NCI-H1092 (cell line): ENCODE measurements at places on chromosomes 16 and 17.
A peak's percentile ranks its signal among the peaks of the same experiment; 100 is the strongest.

- no peak for DNase-seq
These were observed 19.2 kb downstream of the WFDC1 start for GRCh38 chr16:84313921-84314320.

GRCh38 chr16:58462997-58463941 is 36.7 kb upstream of the NDRG4 start:
- no peak for DNase-seq

GRCh38 chr16:75580-76501 is 2.2 kb upstream of the MPG start:
- DNase-seq = no peak

DNA sequence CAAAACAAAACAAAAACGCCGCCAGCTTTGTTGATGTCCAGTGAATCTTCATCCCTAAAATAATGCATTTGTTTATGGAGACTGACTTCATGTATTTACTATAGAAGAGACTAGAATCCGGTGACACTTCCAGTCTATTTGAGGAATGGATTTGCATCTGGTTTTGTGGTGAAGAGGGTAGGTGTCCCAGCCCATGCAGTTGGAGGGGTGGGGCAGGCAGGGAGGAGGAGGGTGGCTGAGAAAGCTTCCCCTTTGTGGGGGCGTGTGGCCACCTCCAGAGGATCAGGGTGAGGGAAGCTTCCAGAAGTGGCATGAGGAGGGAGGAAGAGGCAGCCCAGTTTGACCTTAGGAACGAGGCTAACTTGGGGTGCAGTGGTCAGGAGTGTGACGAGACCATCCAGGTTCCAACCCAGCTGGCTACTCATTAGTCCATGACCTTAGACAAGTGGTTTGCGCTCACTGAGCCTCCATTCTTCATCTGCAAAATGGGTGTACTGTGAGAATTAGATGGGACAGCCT is 69.5 kb downstream of the CMIP start:
- DNase-seq = no peak

GRCh38 chr17:3529817-3530741 is 27.5 kb downstream of the TRPV3 start:
- DNase-seq = no peak

DNA sequence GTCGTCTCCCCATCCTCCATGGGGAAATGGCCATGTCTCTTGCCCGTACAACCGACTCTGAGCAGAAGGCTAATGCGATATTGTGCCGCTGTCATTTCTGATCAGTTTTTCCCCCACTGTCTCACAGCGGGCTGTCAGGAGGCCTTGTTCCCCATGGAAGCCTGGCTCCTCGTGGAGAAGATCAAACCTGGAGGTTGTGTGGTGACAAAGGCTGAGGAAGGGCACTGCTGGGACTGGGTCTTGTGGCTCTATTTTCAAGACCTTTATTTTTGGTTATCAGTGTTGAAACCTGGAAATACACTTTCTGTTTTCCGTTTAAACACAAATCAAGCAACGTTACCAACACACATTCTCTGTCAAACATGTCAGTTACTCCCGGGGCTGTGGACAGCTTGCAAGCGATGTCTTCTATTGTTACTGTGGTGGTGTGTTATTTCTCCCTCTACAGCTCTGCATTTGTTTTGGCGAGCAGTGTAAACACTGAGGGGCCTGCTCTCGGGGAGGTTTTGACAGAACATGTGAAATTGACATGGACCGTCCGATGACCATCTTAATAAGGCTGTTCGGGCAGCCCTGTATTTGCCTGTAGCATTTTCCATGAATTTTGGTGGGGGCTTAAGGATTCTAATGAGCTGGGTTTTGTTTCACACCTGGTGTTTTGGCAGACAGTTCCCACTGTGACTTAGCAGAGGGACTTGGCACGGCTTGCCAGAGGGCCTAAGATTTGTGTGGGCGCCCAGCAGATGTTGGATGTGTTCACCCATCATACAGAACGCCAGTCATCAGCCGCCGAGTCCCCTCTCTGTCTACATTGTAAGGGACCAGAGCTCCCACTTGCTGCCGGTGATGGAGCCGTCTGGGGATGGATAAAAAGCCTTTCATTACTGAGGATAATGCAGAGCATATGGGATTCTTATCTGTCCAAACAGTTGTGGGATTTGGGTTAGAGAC is 12.5 kb downstream of the RBFOX1 start:
- DNase-seq = peak; percentile 73

DNA sequence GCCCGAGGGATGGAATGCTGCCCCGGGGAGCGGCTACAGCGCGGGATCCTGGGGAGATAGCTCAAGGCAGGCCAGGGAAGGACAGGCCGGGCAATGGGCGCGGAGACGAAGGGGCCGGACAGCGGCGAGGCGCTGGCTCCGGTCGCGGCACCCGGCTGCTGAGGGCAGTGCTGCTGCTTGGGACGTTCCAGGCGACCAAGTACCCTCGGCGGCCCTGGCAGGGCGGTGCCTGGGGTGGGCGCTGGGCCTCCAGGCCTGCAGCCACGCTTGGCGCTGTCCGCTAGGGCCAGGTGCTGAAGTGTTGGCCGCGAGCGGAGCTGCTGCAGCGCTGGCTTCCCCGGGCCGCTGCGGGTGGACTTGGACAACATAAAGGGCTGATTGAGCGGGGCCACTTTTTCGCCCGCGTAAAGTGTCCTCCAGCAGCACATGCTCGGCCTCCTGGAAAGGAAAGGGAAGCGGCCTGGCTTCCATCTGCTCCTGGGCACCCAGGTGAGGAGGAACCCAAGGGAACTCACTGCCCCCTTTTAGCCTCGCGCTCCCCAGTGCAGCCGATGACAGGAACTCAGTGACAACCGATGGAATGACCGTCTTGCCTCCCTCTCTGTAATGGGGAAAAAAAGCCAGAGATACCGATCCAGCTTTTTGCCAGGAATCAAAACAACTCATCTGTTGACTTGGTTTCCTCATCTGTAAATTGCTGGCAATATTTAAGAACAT is 23.7 kb downstream of the CLEC3A start:
- DNase-seq = no peak

DNA sequence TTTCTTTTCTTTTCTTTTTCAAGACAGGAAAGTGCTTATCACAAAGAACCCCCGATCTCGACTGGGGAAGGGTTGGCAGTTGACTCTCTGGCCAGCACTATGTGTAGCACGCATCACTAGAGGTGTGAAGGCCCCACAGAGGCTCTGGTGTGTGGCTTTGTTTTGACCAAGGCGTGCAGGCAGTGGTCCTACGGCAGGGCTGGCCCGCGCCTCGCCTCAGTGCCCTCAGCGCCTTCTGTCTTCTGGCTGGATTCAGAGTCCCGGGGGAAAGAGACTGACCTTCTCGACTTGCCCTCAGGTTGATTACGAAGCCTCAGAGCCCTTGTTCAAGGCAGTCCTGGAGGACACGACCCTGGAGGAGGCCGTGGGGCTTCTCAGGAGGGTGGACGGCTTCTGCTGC is 18.7 kb downstream of the SGSH start:
- no peak for DNase-seq

DNA sequence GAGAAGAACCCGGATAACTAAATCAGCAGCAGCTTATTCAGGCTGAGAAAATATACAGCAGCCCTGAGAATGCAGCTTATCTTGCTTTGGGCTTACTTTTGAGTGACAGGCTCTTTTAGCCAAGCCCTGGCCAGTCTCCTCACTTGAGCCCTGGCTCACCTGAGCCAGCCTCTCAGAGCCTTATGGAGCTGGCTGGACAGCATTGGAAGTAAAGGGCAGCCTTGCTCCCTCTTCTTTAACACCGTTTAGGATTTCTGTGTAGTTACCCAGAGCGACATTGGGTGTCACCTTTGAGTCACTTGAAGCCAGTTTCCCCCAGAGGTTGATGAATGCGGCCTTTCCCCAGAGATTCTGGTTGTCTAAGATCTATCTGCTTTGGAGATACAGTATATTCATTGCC is 7.7 kb upstream of the NPIPB2 start:
- DNase-seq = peak; percentile 34

- DNase-seq = no peak
These were observed 24.2 kb downstream of the ELAC2 start for GRCh38 chr17:12993631-12994030.

- no peak for DNase-seq
These were observed 20.0 kb downstream of the ADAMTS18 start for GRCh38 chr16:77414752-77415231.

GRCh38 chr16:993731-994130 is 12.2 kb downstream of the SOX8 start:
- DNase-seq = no peak

DNA sequence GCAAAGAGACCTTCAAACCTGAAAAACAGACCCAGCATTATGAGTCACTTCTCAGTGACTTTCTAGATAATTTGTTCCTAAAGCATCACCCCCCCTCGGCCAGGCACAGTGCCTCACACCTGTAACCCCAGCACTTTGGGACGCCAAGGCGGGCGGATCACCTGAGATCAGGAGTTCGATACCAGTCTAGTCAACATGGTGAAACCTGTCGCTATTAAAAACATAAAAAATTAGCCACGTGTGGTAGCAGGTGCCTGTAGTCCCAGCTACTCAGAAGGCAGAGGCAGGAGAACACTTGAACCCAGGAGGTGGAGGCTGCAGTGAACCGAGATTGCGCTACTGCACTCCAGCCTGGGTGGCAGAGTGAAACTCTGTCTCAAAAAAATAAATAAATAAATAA is 24.3 kb upstream of the RNPS1 start:
- DNase-seq = no peak

- DNase-seq = no peak
These were observed 4.2 kb downstream of the RFNG start for GRCh38 chr17:82047379-82047778.

GRCh38 chr17:14730821-14731220 is 429.9 kb downstream of the HS3ST3B1 start:
- no peak for DNase-seq

GRCh38 chr17:31663576-31663975 is 195.5 kb downstream of the COPRS start:
- no peak for DNase-seq

DNA sequence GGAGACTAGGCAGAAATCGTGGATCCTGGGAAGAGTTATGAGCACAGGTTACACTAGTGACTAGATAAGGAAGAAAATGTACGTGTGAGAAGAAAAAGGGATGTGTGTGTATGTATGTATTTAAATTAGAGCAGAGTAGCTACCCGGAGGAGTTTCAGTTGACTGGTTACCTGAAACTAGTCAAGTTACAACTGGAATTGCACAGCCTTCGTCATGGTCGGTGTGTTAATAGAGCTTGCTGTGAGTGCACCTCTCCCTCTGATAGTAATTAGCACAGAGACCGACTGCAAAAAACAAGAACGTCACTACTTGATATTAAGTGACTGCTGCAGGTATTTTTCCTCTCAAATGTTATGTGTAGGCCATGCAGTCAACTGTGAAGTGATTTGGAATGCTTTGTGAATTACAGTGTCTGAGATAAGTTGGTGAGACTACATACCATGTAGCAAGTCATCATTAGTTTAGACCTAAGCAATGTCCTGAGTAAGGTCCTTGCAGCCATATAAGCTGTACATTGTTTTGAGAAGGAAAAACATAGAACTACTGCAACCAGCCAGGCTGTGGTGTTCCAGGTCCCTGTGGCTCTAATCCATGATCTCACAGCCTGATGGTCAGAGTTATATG is 95.7 kb downstream of the WNT3 start:
- DNase-seq = no peak

- DNase-seq = no peak
These were observed 10.6 kb downstream of the ICAM2 start for GRCh38 chr17:64009571-64010402.
